Caudate nucleus (tissue), 63 donors: ENCODE measurements at places on chromosomes 3 and 15.

DNA sequence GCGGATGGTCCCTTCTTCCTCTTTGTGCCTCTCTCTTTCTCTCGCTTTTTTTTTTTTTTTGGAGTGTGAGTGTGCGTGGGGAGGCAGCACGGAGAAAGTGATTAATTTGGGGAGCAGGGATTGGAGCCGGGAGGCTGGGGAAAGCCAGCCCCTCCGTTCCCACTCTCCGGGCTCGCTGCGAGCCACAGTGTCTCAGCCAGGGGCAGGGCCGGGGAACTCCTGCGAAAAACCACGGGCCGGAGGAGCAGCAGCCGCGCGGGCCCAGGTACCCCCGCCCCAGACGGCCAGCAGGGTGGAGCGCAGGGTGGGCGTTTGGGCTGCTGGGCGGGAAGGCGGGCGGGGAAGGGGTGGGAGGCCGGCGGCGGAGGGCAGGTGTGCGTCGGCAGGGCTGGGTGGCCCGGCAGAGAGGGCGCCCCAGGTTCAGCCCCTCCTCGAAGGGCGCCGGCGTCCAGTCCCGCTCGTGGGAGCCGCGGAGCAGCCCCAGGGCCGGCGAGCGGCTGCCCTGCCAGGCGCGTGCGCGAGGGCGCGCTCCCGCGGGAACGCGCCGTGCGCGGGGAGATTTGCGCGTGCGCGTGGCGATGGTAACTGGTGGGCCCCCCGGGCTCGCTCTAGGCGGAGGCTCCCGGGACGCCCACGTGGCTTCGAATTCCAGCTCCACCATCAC, 1.4 kb downstream of the CHL1 start:
- peak; percentile 44 for DNase-seq

GRCh38 chr3:58804914-58805313, 138.3 kb upstream of the FAM3D start:
- no peak for DNase-seq

DNA sequence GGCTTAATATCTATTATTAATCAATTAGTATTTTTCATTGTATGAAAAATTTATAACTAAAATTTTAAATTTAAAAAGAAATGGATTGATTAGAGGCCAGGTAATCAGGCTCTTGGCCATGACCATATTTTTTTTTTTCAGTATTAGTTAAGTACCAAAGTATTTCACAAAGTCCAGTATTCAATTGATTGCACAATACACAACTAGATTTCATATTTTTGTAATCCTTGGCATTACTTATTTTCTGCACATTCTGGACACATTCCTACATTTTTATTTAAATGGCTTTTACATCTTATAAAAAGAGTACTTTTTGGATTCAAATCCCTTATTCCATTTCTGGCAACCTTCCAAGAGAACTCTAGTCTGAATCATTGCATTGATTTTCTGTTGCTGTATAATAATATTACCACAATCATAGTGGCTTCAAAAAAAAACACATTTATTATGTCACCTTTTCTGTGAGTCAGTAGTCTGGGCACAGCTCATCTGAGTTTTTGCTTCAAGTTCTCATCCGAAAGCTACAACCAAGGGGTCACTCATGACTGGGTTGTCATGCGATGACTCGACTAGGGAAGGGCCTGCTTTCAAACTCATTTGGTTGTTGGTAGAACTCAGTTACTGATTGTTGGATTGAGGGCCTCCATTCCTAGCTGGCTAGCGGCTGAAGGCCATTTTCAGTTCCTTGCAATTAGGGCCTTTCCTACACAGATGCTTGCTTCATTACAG, 90.7 kb downstream of the CNTN6 start:
- DNase-seq: no peak

DNA sequence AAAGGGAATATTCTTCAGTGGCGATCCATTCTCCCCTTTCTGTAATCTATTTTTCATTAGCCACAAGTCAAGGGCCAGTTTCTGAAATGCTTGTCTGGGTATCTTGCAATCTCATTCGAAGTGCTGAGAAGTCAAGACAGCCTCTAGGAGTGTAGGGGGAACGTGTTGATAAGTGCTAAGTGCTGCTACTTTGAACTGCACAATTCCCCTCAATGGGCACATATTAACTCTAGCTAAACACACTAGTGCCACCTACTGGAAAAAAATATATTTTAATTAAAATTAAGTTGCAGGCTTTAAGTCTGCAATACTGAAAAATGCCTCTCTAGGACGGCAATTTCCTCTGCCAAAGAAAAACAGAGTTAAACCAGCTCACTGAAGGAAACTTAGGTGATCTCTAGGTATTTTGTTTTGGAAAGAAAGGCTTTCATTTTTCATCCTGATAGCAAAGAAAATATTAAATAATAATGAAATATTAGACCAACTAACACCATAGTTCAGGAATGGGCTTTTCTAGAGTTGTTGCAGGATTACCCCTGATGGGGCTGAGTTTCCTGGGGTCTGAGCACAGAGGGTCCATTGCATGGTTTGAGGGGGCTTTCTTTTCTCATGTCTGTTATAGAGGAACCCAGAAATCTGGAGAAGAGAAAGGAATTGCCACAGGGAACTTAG, 181.9 kb upstream of the KBTBD8 start:
- DNase-seq: no peak

GRCh38 chr3:66602691-66603090, 101.9 kb upstream of the LRIG1 start:
- no peak for DNase-seq
